BJ (cell line): ENCODE measurements at places on chromosomes 1 and 21.

DNA sequence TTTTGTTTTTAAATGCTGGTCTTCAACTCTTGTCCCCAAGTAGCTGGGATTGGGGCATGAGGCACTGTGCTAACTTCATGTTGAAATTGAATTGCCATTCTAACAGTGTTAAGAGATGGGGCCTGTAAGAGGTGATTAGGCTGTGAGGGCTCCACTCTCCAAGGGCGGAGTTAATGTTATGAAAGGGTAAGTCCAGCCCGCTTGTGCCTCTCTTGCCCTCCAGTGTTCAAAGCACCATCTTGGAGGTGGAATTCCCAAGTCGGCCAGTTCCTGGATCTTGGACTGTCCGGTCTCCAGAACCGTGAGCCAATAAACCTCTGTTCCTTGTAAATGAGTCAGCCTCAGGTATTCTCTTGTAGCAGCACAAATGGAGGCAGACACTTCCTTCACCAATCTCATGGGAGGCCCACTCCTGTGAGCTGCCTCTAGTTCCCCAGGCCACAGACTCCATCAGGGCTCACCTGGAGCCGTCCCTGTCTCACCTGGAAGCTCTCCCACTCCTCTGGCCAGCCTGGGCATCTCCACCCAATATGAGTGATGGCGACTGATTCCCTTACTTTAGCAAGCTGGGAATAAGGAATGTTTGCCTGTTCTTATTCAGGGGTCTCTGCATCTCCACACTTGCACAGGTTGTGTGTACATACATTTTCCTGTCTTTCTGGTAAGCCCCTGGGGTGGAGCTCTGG, 15.5 kb downstream of the IBA57 start:
- no peak for DNase-seq

DNA sequence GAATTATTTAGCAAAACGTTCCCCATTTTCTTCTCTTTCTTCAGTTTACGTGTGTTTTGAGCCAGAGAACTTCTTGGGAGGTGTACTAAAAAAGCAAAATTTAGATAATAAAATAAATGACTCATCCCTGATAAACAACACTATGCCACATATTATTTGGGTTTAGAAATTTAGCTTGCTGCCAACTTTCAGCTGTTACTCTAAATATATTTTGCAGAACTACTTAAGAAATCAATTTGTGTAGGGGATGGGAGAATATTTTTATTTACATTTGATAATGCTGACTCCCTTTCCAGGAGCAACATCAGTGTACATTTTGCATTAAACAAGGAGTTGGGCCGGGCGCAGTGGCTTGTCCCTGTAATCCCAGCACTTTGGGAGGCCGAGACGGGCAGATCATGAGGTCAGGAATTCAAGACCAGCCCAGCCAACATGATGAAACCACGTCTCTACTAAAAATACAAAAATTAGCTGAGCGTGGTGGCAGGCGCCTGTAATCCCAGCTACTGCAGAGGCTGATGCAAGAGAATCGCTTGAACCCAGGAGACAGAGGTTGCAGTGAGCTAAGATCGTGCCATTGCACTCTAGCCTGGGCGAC, 151.4 kb upstream of the ZRANB2 start:
- DNase-seq: no peak

DNA sequence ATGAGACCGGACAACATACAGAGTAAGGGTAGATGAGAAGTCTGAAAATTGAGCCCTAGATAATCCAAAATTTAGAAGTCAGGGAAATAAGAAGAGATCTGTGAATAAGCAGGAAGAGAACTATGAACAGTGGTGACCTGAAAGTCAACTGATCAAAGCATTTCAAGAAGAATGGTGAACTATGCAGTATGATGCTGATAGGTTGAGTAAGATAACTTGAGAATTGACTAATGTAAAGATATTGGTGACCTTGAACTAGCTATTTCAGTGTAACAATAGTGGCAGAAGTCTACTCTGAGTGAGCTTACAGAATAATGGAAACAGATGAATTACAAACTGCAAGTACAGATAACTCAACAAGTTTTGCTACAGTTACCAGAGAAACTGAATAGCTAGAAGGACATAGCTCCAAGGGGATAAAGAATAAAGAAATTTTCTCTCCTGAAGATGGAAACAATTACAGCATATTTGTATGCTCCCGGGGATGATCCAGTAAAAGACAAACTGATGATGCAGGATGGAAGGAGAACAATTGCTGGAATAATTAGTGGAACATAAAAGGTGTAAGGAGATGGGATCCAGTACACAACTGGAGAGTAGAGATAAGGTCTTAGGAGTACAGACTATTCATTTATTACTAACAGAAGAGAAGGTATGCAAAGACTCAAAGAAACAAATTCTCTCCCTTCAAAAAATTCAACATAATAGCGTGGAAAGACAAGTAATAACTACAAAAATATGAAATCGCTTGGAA, 10.9 kb downstream of the NRDC start:
- no peak for DNase-seq

DNA sequence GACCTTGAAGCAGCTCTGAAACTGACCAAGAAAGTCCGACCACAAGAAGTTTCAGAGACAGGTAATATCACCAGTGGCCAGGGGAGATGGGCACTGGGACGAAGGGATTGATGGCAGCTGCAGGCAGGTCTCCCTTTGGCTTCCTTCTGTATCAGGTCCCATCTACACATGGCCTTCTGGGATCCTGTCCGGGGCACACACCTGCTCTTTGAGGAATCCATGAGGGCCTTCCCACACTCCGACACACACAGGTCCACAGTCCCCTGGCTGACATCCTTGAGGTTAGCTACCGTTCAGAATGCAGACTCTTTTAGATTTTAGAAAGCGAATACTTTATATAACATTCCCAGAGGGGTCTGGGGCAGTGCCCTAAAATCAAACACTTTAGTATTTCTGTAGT, 26.5 kb upstream of the TMEM125 start:
- DNase-seq: no peak

DNA sequence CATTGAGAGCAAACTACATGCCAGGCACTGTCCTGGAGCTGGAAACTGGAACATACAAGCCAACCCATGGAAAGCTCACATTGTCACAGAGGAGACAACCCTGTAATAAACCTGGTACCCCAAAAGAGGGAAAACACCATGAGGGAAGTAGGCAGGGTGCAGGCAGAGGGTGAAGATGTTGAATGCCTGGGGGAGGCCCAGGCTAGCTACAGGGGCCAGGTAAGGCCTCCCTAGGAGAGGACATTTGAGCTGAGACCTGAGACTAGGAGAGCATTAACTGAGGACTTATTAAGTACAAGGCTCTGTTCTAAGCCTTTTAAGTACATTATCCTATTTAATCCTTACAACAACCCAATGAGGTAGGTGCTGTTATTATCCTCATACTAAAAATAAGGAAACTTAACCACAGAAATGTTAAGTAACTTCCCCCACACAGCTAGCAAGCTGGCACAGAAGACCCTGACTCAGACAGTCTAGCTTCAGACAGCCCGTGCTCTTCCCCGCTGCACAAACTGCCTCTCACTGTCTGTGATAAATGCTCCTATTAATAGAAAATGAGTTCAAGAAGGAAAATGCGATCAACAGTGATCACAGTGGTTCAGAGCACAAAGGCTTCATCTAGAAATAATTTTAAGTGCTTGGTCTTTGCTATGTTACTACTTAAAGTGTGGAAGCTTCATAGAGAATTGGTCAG, 41.8 kb downstream of the ZNF281 start:
- DNase-seq: peak; percentile 52

GRCh38 chr1:63873751-63874150, 99.9 kb downstream of the ROR1 start:
- DNase-seq: no peak

DNA sequence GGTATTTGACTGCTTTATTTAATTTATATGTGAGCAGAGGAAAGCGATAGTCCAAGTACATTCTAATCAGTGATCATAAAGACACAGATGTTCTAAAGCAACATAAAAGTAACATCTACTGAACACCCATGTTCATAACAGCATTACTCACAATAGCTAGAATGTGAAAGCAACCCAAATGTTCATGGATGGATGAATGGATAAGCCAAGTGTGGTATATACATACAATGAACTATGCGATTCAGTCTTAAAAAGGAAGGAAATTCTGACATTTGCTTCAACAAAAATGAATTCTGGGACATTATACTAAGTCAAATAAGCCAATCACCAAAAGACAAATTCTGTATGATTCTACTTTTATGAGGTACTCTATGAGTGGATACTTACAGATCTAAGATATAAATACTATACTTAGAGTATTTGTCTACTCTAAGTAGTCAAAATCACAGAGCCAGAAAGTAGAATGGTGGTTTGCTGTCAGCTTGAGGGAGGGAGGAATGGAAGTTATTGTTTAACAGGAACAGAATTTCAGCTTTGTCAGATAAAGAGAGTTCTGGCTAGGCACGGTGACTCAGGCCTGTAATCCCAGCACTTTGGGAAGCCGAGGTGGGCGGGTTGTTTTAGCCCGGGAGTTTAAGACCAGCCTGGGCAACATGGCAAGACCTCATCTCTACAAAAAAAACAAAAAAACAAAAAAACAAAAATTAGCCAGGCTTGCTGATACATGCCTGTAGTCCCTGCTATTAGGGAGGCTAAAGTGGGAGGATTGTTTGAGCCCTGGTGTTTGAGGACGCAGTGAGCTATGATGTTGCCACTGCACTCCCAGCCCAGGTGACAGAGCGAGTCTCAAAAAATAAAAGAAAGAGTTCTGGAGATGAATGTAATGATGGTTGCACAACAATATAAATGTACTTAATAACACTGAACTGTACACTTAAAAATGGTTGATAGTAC, 79.7 kb upstream of the ARHGAP29 start:
- DNase-seq: no peak

GRCh38 chr1:94205639-94206038, 31.7 kb downstream of the ARHGAP29 start:
- DNase-seq: no peak

DNA sequence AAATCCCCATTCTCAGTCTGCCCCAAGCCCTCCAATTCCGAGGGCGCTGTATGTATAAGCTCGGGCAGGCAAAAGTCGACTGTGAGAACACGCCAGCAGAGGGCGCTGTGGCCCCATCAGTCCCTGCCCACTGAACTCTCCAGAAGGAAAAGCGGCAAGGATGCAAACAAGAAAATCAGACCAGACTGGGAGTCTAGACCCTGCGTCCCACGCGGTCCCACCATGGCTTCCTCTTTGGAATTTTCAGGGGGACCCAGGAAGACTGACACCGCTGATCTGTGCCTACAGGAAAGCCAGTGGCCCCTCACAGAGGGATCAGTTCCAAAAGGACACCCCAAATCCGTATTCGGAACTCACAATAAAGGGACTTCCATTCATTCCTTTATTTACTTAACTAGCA, 19.5 kb downstream of the TEX35 start:
- DNase-seq: no peak

DNA sequence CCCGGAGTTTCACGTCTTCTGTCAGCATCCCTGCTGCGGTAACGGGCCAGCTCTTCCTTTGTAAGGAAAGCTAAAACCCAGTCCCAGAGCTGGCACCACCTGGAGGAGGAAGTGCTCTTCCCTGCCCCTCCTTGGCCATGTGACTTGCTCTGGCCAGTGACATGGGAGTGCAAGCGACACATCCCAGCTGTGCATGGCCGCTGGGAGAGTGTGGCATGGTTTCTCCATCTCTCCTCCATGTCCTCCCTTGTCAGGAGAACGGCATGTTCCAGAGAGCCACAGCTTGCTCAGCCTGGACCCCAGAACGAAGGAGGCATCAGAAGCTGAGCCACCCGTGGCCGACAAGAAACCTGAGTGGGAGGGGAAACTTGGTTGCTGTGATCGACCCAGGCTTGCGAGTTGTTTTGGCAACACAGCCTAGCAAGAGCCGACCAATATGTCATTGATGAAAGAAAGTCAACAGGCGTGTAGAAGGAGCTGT, 2.7 kb upstream of the PRXL2B start:
- DNase-seq: no peak

- DNase-seq: no peak
Measured at GRCh38 chr1:89986020-89986419, 8.9 kb upstream of the ZNF326 start.

DNA sequence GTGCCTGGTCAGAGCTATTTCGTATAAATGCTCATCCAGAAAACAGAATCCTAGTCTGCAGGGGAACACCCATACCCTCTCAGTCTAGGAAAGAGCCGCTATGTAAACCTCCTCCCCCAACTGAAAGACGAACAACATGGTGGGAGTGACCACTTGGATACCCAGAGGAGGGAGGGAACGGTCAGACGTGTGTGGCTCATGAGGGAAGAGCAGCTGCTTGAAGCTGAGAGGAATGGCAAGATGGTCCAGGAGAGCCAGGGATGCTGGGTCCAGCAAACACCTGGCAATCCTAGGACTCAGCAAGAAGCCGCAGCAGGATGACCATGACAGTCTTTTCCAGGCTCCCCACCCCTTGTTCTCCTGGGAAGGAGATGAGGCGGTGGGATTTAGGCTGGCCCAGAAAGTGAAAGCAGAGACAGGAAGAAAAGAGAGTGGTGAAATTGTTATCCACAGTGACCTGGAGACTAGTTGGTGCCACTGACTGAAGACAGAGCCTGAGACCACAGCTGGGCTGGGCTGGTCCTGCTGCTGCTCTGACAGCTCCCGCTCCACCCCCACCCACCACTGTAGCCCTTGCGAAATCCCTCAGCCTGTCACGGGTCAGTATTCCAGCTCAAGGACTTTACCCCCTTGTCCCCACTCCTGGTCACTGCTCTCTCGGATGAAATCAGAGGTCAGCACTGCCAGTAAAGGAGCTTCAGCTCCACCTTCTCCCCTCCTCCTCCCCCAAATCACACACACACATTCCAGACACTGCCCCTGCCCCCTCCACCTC, 3.6 kb downstream of the CERS2 start:
- no peak for DNase-seq

GRCh38 chr1:97976801-97977200, 56.0 kb upstream of the DPYD start:
- DNase-seq: no peak

DNA sequence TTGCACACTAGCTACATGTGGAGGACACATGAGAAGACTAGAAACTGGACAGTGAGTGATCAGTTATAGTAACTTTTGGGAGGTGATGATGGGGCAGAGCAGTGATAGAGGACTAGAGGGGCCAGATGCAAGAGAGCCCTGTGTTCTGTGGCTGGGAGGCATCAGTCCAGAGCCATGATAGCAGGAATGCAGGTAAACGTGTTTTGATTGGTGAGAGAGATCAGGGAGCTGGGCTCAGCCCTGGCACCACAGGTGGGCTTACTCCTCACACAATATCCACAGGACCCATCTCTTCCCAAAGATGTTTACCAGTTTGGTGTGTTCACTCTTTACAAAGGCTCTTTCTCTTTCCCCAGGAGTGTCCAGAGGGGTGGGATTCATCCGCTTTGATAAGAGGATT, 86.5 kb downstream of the ELAVL4 start:
- DNase-seq: no peak
